Activated naive CD4-positive, alpha-beta T cell treated with Interleukin-2 at 50 U/mL for 16 hours (primary cell): ENCODE measurements at places on chromosomes 1 and 21.

DNA sequence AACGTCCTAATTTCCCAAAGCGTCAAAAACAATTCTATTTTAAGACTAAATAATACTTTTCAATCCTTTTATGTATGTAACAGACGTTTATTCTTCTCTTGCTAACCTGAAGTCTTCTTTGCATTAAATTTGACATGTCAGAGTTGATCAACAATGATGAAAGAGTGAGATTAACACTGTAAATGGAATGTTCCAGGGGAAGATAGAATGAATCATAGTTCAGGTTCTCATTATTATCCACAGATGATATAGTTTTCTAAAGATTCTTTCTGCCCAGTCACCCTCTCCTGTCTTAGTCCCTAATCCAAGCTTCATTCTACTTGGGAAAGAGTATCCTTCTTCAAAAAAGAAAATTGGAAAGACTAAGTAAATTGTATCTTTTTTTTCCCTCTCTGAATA, 38.9 kb downstream of the SDCCAG8 start:
- no peak for DNase-seq

- DNase-seq, result no peak
Measured at GRCh38 chr21:28899220-28899619, 93.5 kb downstream of the LTN1 start.

GRCh38 chr1:3225661-3226060, 156.7 kb downstream of the PRDM16 start:
- DNase-seq, result no peak

GRCh38 chr1:192170196-192170984, 12.1 kb downstream of the RGS18 start:
- no peak for DNase-seq

GRCh38 chr1:234768171-234768568, 158.2 kb upstream of the IRF2BP2 start:
- peak; percentile 34 for DNase-seq

GRCh38 chr21:24594082-24594481, 1013.2 kb downstream of the MRPL39 start:
- no peak for DNase-seq
